Keratinocyte (primary cell): ENCODE measurements at places on chromosomes 12 and 14.

DNA sequence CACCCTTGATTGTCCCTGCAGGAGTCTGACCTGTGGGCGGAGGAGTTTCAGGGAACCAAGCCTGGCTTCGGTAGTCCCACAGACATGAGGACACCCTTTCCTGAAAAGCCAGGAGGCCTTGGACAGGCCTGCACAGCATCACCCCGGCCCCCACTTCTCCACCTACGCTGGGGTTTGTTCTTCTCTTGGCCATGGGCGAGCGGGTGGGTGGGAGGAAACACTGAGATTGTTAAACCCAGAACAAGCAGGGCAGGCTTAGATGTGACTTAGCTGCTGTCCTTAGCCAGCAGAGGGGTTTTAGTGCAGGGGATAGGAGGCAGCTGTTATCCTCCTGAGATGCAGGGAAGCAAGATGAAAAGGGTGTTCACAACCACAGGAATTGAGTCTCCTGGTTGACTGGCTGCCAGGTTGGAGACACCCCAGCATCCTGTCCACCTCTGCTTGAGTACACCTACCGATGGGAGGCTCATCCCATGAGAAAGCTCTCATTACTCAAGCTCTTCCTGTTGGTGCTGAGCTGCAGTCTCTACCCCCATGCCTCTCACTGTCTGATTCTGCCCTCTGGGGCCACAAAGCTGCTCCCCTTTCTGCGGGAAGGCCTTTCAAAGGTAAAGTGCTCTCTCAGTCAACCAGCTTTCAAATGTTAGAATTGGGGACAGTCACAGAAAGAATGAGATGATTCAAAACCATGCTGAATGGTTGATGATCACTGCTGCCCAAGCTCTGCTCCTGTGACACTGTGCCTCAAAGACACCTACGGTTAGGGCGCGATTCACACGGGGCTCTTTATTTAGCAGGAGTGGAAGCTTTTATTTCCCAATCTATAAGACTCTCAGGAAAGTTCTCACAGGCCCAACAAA is 86.3 kb downstream of the IRF2BPL start:
- no peaks in the 10 kb centered on the region for H3K27me3 ChIP-seq
- H3K4me3 ChIP-seq = no peak overlapping the region
- H3K27ac ChIP-seq = no peak overlapping the region
- no peak for DNase-seq
- H3K36me3 ChIP-seq = no peaks in the 10 kb centered on the region

- no peak overlapping the region for H3K27ac ChIP-seq
- no peaks in the 10 kb centered on the region for H3K27me3 ChIP-seq
- H3K4me1 ChIP-seq = peaks cover 8% of the 10 kb centered on the region
Measured at GRCh38 chr12:12214635-12215131, 52.2 kb downstream of the LRP6 start.

- H3K36me3 ChIP-seq = no peaks in the 10 kb centered on the region
- peaks cover 54% of the 10 kb centered on the region for H3K4me1 ChIP-seq
- H3K27me3 ChIP-seq = no peaks in the 10 kb centered on the region
- H3K4me3 ChIP-seq = no peak overlapping the region
Measured at GRCh38 chr14:85416771-85417170, 113.2 kb upstream of the FLRT2 start.

DNA sequence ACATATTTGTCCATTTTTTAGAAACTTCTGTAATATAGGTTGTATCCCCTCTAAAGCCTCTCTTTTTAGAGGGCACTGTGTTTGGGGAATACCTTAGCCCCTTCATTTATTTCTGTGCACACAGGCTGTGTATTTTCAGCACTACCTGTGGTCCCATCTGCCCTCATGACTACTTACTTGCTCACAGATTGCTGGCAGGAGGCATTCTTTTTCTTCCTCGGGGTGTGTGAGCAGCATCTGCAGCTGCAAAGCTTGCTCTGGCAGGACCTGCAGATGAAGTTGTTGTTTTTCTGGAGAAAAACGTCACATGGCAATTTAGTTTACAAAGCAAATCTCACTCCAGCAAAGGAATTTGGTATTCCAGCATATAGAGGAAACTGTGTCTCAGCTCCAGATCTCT is 24.3 kb downstream of the ANG start:
- no peaks in the 10 kb centered on the region for H3K36me3 ChIP-seq
- H3K27ac ChIP-seq = no peak overlapping the region
- no peaks in the 10 kb centered on the region for H3K4me1 ChIP-seq
- H3K4me3 ChIP-seq = no peak overlapping the region

DNA sequence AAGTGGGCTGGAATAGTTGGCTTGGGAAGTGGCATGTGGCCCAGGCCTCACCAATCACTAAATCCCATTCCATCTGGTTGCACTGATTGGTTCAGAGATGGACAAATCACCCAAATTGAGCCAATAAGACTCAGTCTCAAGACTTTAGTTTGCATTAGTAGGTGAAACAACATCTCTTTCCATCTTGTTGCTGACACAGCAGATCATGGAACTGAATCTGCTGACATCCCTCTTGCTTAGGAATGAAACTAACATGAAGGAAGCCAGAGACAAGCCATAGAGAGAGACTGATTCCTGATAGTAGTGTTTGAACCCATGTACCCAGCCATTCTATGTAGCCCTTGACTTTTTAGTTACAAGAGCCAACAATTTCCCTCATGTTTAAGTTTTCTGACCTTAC is 307.0 kb downstream of the GLT1D1 start:
- H3K27me3 ChIP-seq = no peaks in the 10 kb centered on the region
- H3K36me3 ChIP-seq = no peaks in the 10 kb centered on the region
- H3K4me3 ChIP-seq = no peak overlapping the region
